ENCODE measurements at places on chromosomes 12 and 14.

DNA sequence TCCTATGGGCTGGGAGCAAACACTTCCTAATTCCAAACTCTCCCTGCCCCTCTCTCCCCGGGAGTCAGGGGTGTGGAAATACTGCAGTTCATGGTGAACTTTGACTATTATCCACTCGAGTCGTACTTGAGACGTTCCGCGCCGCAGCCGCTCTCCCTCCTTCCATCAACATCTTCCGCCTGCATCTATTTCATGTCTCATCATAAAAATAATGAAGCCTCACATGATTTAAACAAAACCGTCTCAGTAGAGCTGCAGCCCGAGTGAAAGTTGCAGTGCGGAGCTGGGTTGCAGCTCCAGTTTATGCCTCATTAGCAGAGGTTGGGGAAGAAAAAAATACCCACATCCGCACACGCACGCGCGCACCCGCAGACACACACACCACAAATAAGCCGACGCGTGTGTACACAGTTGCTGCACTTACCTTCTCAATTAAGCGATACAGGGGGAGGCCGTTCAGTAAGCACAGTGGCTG is 283 bp downstream of the LMO3 start:
- DNase-seq, result no peak

DNA sequence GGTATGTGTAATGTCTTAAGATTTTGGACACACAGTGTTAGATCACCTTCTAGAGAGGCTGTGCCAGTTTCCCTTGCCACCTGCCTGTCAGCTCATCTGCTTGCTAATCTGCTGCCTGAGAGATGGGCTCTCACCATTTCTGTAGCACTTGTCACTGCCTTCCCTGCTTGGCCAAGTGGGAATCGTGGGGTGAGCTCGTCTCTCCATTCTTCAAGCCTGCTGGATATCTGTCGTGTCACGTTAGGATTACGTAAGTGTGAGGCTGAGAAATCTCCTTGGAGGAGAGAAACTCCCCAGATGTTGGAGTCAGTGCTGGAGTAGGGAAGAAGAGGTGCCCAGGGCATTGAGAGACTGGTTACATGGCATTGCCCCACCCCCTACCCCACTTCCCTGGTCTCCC is 8.6 kb upstream of the RPH3A start:
- DNase-seq, result no peak

- DNase-seq, result no peak
Measured at GRCh38 chr12:54641554-54641953, 6.6 kb downstream of the DCD start.

DNA sequence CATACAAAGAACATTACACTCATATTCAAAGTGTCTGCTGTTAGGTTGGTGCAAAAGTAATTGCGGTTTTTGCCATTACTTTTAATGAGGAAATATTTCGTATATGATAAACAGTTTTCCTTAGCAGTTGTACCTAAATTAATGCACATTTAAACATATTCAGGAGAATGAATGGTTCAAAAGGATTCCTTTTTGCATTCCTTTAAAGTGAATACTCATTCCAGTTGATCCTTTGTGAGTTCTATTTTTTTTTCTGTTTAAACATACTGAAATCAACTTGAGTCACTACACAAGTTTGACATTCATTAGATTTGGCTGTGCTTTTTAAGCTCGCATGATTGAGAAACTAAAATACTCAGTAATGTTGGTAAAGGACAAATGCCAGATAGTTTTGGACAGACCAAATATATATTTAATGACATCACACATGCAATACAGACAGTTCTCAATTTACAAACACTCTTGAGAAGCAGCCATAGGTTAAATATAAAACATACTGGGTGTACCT is 13.8 kb upstream of the SLC38A2 start:
- DNase-seq, result no peak

DNA sequence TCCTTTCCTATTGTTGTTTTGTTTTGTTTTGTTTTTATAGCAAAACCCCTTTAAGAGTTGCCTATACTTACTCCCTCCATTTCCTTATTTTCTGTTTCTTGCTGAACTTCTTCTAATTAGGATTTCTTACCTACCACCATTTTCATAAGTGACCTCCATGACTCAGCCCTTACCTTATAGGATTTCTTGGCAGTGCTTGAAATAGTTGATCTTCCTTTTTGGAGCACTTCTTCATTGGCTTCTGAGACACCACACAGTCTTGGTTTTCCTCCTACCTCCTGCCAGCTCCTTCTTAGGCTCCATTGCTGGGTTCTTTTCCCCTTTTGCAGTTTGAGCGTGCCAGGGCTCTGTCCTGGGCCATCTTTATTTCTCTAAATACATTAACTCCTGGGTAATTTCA is 23.4 kb upstream of the EID3 start:
- no peak for DNase-seq

DNA sequence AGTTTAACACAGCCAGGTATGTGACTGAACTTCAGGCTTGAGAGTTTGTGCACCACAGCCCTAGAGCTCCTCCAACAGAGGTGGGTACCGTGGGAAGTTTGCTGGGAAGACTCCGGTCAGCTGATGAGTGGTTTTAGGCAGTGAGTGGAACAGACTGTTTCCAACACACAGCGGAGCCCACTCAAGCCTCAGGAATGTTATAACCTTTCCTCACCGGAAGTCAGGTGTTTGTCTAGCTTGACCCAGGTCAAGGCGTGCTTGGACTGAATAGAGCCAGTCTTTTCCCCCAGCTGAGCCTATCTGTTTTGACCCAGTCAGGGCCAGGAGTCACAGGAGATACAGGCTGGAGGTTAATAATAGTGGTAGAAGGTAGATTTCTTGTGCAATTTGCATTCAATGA is 138.4 kb upstream of the PARP11 start:
- DNase-seq, result no peak

DNA sequence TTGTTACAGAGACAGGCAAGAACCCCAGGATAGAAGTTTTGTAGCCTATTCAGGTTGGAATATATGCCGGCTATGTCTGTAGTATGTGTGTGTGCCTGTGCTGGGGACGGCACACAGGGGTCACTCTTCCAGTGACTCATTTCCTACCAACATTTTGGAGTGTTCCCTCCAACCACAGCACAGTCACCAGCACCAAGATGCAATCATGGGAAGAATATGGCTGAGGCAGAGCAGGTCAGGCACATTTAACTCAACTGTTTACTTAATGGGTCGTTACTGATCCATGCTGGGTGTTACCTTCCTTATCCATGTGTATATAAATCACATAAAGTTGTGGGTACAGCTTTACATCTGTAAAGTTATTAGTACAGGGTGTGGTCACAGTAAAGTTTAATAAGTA is 178.3 kb downstream of the PRKD1 start:
- DNase-seq, result no peak

GRCh38 chr12:97642911-97643310 is 180.3 kb downstream of the RMST start:
- DNase-seq, result no peak

- DNase-seq, result no peak
Measured at GRCh38 chr12:3016191-3016590, 57.0 kb downstream of the TEAD4 start.

DNA sequence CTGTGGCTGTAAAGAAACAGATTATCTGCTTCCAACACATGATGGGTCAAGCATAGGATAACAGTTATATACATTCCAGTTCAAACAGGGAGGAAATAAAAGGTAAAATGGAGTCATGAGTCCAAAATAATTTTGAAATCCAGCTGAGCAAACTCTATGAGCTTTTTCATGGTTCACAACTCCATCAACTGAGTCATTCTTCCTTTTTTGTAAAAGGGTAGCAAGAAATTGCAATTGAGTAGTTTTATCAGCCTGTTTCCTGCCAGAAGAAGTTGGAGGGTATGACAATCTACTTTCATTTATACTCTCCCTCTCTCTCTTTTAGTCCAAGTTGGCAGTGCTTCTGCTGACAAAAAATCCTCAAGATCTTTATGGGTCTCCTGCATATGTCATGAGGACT is 95.6 kb downstream of the CPNE8 start:
- DNase-seq, result no peak

GRCh38 chr12:123761841-123762714 is at the start of gene DNAH10:
TSS of gene DNAH10 (plus strand) at chr12:123762301. CDS start at chr12:123762337, 36 bp downstream.
- DNase-seq, result peak; percentile 76

DNA sequence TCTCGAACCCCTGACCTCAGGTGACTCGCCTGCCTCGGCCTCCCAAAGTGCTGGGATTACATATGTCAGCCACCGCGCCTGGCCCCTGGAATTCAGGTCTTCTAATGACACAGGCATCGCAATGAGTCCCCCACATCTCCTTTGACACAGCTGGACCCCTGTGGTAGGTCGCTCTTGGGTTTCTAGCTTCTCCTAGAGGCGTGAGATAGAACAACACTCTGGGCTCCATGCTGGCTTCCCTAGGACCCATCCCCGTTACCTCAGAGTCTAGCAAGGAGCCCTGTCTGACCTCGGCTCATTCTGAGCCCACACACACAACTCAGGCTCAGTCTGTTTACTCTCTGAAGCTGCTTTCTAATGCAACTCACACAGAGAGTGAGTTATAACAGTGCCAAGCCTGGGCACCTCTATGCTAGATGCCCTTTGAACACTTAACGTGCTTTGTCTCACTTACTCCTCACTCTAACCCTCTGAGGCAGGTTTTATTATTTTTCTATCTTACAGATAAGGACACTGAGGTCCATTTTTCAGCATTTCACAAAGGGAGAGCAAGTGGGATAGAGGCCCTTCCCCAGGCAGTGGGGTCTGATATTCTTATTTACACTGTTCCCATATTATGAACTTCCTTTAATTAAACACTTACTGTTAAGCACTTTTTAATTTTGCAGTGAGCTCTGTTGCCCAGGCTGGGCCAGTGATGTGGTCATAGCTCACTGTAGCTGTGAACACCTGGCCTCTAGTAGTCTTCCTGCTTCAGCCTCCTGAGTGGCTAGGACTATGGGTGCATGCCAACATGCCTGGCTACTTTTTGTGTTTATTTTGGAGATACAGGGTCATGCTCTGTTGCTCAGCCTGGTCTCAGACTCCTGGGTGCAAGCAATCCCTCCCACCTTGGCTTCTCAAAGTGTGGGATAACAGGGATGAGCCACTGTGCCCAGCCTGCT is 40.6 kb upstream of the RBM19 start:
- DNase-seq, result no peak

GRCh38 chr14:64704143-64704742 is at the start of gene PLEKHG3:
TSS of gene PLEKHG3 (plus strand) at chr14:64704424. CDS start at chr14:64727632, 23,208 bp downstream.
- DNase-seq, result peak; percentile 68

All from progenitor cell of endocrine pancreas (in vitro differentiated cells).